IPS-NIHi11 (cell line): ENCODE measurements at places on chromosomes 2 and 18.

- no peak for DNase-seq
Observed at GRCh38 chr2:144234542-144234871, 285.4 kb downstream of the ZEB2 start.

DNA sequence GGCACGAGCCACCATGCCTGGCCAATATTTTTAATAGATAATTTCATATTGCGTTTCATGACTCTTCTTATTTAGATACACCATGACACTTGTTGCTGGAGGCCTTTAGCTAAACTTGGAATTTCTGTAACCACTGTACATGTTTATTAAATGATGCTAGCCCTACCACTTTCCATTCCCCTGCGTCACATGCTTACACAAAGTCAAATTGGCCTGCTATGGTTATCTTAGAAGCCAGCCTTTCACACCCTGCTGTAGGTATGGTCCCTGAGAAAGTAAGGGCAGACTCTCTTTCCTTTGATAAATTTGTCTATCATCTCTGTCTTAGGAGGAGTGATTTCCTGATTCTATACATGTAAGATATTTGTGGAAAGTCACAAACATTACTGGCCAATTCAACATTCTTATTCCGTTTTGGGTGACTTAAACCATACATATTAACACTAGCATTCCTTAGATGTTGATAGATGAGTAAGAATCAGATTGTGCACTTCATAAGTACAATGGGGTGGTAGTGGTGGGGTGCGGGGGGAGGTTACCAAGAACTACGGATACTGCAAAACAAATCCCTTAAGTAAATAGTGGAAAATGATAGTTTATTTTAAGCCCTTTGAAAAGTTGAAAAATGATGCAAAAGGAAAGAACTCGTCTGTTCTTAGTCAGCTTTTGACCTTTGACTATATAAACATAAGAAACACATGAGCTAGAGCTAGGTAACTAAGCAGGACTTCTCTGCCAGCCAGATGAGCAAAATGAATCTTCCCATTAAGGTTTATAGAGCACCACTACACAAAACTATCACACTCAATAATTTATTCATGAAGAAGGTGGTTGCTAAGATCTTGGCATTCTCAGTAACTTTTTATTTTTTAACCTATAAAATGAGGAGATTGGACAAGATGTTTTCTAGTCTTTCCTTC, 7.9 kb upstream of the NDUFV2 start:
- no peak for DNase-seq

DNA sequence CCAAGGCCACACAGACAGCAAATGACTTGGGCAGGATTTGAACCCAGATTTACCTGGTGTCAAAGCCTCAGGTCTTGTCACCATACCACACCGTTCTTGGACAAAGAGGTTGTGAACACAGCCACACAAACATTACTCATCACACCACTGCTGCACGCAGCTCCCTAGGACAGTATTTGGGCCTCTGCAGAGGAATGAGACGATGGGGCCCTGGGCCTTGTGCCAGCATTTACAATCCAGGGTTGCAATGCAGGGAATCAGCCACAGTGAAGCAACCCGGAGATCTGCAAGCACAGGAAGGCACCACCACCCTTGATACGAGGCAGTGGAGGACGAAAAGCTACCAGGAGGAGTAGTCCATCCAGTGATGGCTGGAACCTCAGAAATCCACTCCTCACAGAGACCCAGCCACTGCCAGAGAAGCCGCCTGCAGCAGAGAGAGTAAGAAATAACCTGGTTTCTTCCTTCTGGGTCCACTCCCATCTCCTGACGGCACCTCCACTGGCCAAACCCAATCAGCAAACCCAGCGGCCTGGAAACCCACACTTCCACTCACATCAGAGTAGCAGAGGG, 3.7 kb upstream of the MTCL1 start:
- no peak for DNase-seq

DNA sequence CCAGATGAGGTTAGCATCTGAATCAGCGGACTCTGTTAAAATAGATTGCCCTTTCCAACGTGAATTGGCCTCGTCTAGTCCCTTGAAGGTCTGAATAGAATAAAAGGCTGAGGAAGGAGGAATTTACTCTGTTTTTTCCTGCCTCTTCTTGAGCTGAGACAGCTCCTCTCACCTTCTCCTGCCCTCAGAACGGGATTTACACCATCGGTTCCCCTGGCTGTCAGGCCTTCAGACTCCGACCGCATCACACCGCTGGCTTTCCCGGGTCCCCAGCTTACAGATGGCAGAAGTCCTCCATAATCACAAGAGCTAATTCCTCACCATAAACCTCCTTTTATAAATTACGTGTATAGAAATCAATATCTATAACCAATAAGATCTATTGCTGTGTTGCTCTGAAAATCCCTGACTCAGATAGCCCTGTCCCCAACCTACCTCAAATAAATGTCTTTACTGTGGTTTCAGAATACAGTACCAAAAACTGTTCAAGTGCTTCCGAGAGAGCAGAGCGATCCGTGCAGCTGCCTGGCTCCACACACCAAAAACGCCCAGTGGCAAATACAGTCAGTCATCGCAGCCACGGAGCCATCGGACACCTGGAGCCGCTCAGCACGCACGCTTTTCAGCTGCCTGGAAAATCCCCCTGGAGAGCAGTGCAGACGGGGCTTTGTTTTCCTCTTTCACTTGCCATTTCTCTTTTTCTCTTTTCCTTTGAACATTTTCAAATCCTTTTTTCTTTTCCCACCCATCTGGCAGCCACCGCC, 196.9 kb downstream of the NRP2 start:
- DNase-seq: no peak

DNA sequence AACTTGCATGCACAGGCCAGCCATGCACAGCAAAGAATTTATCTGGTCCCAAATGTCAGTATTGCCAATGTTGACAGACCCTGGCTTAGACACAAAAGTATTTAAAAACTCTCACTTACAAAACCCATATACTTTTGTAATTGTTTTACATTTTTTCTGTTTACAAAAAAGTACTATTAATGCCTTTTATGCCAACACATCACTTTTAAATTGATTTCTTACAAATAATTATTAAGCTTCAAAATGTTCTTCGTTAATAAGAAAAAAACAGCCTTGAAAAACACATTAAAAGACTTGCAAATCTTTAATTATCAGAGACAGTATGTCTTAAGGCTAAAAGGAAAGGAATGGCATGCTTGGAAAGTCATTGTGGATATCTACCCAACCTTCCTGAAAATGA, 181.3 kb upstream of the TWIST2 start:
- no peak for DNase-seq

- DNase-seq: no peak
Observed at GRCh38 chr18:70233974-70234373, 28.5 kb upstream of the RTTN start.

DNA sequence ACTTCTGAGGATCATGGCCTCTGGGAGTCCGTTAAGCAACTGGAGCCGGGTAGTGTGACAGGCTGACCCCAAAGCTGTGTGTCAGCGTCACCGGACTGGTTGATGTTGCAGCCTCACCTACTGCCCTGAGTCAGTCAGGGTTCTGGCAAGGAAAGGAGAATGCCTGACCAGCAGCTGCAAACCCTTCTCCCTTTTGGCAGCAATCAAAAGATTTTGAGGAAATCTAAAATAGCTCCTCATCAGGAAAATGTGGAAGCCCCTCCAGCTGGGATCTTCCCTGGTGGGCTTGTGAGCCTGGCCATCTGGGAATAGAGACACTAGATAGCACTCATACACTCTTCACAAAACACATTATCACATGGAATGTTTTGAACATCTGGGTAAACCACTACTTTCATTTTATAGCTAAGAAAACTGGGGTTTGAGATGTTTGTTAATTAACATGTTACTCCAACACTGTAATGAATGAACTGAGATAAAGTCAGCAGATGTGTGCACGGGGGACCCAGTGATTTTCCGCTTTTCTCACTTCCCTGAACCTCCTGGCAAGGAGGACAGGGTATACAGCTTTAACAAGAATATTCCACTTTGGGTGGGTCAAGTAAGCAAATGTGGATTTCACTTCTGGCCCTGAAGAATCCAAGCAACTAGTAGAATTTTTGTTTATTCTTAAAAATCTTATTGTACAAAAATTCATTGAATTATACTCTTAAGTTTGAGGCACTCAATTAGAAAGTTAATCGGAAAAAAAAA, 24.7 kb downstream of the CLUL1 start:
- no peak for DNase-seq

GRCh38 chr2:181970160-181970794, 15.4 kb upstream of the PPP1R1C start:
- DNase-seq: no peak

DNA sequence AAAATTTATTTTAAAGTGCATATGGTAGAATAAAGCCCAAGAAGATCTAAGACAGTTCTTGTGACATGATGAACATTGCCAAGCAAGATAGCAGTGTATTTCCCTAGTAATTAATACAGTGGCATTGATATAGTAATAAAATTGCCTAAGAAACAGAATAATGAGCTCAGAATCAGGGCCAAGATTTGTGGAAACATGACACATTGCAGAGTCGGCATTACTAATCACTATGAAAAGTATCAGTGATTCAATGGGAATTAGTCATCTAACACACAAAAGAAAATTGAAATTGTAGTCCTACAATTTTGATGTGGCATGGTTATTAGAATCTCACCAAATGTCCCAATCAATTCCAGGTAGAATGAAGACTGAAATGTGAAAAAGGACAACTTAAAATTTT, 243.0 kb upstream of the CYRIA start:
- no peak for DNase-seq

- DNase-seq: no peak
Observed at GRCh38 chr2:225334514-225334913, 65.0 kb upstream of the NYAP2 start.

DNA sequence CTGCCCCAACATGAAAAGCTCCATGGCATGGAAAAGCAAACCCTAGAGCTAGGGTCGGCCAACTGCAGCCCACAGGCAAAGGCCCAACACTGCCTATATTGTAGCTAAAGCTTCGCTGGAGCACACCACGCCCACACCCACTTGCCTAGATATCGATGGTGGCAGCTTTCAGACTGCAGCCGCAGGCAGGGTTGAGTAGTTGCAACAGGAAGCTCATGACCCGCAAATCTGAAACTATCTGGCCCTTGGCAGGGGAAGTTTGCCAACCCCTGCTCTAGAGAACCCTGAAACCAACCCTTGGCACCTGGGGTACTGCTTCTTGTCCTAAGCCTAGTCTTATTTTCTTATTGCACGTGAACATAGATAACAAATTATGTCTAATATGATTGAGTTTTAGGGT, 250.0 kb downstream of the SOX11 start:
- no peak for DNase-seq

DNA sequence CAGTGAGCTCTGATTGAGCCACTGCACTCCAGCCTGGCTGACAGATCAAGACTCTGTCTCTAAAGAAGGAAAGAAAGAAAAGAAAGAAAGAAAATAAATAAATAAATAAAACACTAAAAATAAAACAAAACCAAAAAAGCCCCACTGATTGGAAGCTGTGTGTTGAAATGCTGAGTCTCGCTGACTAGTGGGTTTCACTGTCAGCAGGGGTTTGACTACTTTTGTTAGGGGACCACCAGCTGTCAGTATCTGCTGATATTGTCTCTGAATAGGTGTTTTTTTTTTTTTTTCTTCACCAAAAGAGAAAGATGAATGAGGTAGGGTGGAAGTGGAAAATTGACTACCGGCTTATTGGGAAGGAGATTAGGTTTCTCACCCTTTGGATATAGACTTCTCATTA, 12.8 kb upstream of the ACTR2 start:
- no peak for DNase-seq

DNA sequence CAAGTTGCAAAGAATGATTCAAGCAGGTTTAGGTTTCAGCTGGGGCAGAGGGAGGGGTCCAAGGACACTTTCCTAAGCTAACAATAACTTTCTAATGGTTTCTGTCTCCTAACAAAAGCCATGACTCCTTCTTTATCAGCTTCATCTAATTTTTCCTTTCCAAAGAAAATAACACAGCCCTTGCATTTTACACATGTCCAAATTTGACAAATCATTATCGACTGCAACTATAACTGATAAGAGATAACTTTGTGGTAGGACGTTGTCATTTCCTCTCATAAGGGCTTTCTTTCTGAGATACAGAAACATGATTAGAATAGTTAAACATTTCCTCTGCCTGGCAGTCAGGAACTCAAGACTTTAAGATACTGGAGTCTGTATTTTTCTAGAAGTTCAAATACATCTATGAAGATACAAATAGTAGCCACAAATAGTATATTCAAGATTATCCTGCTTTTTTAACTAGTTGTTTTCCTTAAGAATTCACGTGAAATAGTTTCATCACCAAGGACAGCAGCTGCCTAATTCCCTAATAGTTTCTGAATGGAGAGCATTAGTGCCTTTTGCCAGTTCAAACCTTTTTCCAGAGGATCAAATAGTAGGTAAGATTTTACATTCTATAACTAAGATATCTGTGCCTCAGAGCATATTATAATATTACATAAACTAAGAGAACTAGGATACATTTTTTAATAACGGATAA, 263.2 kb downstream of the EXOC6B start:
- no peak for DNase-seq

DNA sequence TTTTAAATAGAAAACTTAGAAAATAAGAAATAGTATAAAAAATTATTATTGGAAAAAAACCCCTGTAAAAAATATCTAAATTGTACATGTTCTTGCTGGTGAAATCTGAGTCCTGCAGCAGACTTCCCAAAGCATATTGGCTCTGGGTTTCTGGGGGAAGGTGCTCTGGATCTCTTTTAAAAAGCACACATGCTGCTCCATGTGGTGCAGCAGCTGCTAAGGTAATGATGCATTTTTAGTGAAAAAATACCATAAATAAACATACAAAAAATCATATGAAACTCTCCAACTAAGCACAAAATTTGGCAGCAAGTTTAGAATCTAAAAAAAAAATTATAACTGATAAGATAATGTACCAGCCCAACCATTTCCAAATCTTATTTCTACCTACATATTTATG, 216.5 kb downstream of the GPD2 start:
- no peak for DNase-seq
